ENCODE measurements at places on chromosomes 16 and 17.

DNA sequence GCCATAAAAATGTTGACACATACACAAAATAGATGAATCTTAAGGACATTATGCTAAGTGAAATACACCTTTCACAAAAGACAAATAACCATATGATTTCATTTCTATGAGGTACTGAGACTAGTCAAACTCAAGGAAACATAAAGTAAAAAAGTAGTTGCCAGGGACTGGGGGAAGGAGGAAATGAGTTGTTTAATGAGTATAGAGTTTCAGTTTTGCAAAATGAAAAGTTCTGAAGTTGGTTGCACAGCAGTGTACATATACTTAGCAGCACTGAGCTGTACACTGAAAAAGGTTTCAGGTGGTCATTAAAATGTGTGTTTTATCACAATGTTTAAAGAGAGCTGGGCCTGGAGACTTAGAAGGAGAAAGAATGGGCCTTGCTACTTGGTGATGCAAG lies 4.7 kb upstream of the SLC13A2 start:
- no peak for DNase-seq

DNA sequence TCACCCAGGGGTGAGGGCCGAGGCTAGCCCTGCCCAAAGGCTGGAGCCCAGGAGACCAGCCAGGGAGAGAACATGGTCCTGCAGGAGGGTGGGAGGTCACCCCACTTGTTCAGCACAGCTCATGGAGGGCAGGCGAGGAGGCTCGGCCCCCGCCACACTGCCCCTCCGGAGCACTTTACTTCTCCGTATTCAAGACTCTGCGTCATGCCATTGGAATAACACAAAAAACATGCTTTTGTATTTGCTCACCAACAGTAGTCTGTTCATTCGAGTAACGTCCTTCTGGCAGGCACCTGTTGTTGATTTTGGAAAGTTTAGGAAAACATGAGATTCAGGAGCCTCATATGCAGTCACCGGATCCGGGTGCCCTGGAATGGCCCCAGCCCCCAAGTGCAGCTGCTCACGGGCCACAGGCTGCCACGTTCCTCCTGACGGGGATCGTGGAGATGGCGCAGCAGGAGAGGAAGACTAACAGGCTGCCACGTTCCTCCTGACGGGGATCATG lies 81.1 kb upstream of the DNAH17 start:
- no peak for DNase-seq

DNA sequence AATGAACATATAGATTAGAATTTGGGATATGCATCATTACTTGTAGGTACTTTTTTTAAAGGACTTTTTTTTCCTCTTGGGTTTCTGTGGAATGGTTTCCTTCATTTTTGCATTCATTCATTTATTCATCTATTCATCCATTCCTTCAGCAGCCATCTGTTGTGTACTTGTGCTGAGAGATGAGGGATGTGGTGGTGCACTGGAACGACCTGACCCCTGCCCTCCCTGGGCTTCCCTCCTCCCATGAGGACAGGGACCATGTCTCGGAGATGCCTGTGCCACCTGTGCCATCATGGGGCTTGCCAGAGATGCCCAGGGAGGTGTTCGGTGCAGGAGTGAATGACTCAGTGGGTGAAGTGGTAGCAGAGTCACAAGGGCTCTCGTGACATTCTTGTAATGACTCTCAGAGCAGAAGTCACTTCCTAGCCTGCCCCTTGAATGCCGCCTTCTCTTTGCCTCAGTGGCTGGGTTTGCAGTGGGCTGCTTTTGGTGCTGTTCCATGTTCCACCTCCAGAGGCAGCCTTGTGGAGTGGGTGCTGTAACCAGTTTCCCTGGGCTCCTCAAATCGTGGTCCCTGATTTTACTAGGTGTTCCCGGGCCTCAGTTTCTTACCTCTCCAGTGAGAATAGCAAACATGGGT lies 43.9 kb downstream of the CLEC16A start:
- no peak for DNase-seq

DNA sequence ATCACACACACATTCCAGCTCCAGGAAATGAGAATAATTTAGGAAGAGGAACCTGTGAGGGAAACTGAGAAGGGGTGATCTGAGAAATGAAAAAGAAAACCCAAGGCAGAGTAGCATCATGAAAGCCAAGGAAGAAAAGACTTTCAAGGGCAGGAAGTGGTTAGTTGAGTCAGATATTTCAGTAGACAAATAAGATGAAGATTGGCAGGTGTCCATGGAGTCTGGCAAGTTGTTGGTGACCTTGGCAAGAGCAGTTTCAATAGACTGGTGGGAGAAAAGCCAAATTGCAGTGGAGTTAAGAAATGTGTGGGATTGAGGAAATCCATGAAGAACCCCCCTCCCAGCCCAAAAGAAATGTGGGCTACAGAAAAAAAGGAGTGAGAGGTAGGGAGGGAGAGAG lies 10.7 kb downstream of the GNAO1 start:
- peak; percentile 64 for DNase-seq

- no peak for DNase-seq
Measured at GRCh38 chr16:4351880-4352279, 759 bp upstream of the PAM16 start.

GRCh38 chr17:15278924-15279477 lies 13.9 kb upstream of the PMP22 start:
- no peak for DNase-seq

GRCh38 chr17:182050-182751 lies 751 bp upstream of the DOC2B start:
- DNase-seq: no peak

DNA sequence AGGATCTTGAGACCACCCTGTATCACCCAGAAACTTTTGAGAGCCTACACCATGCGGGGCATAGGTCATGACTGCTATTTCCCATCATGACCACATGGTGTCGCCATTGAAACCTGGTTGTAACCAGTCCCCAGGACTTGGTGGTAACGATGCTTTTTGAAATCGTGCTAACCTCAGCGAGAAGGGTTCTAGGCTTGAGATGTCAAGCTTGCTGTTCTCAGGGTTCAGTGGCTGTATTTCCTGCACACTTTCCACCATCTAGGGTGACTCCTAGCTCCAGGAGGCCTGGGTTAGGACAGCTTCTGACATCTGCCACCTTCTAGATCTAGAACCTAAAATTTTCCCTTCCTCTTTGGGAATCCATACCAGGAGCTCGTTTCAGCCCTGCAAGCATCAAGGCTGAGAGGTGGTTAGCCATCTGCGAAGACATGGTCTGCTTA lies 13.0 kb upstream of the SPNS3 start:
- peak; percentile 61 for DNase-seq

DNA sequence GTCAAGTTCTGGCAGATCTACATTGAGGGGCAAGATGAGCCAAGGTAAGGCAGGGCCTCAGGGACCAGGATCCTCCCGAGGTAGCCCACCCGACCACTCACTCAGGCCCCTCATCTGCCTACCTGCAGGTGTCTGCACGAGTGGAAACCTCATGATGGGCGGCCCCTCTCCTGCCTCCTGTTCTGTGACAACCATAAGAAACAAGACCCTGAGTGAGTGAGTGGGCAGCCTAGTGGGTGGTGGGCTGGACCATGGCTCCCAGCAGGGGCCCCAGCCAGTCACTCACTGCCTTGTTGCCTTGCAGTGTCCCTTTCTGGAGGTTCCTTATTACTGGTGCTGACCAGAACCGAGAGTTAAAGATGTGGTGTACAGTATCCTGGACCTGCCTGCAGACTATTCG lies 5.4 kb downstream of the EDC4 start:
- DNase-seq: no peak

GRCh38 chr16:72846594-72846993 lies 201.3 kb downstream of the ZFHX3 start:
- DNase-seq: no peak

GRCh38 chr16:23145608-23146007 lies 3.6 kb downstream of the USP31 start:
- no peak for DNase-seq

GRCh38 chr16:83574388-83574787 lies 233.4 kb upstream of the HSBP1 start:
- DNase-seq: no peak

DNA sequence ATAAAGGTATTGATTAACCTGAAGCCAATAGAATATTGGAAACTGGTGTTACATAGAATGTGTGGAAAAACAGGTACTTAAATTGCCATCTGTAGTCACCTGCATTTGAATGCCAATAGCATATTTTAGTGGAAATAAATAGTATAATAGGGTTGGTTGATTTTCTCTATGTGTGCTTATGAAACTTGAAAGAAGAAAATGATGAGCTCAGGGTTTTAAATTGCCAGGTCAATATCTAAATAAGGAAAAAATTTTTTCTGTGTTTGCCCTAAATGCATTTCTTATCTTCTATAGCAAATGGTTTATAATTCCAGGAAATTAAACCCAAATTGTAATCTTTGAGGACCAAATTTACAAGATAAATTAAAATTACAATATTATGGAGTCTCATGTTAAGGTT lies 626.6 kb downstream of the CDH8 start:
- DNase-seq: no peak

- DNase-seq: no peak
Measured at GRCh38 chr17:47621293-47622179, 28.2 kb upstream of the KPNB1 start.

GRCh38 chr17:76792348-76792747 lies 54.4 kb downstream of the MFSD11 start:
- no peak for DNase-seq

DNA sequence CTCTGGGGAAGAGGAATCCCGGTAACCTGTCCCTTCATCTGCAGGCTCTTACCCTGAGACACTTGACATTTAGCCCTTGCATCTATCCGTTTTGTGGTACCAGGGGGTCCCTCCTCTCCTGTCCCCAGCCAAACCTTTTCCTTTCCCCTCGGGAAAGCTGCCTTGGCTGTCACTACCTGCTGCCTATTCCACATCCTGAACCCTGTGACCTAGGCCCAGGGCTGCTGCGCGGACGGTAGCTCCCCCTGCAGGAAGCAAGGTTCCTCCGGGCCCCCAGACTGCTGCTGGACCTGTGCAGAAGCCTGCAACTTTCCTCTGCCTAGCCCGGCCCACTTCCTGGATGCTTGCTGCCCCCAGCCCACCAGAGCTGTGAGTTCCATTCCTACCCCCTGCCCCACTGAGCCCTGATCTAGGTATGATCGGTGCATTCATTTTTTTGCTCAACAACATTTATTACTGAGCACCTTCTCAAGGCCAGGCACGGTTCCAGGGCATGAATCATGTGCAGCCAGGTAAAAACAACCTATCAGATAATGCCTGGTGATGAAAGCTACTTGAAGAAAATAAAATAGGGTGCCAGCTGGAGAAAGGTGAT lies 10.5 kb upstream of the ALDOA start:
- DNase-seq: no peak

DNA sequence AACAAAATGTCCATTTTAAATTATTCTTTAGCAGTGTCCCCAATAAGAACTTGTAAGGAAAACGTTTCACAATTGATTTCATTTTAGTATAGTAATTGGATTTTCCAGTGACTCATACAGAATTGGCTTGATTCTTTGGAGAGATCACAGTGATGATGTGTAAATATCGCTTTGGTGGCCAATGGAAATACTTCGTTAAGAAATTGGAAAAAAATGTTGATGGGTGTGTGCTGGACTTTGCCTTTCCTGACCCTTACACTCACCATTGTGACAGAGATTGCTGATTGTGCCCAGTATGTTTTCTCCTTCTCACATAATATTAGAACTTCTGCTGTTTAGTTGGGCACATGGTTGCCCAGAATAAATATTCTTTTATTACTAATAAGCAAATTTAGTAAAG lies 7.4 kb upstream of the EFCAB13 start:
- no peak for DNase-seq

DNA sequence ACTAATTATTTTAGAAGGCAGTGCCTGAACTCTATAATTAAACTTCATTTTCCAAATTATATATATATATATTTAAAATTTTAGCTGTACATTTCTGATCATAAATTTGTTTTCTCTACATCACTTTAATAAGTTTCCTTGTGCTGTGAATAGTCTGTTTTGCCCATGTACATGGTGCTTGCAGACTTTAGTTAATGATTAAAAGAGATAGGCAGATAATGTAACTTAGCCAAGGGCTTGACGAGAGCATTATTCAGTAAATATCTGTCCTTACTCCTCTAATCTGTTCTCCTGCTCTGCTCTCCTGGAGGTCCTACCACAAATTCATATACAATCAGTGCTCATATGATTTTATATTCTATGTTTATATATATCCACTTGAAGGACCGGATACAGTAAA lies 595.2 kb upstream of the KIF2B start:
- DNase-seq: no peak

DNA sequence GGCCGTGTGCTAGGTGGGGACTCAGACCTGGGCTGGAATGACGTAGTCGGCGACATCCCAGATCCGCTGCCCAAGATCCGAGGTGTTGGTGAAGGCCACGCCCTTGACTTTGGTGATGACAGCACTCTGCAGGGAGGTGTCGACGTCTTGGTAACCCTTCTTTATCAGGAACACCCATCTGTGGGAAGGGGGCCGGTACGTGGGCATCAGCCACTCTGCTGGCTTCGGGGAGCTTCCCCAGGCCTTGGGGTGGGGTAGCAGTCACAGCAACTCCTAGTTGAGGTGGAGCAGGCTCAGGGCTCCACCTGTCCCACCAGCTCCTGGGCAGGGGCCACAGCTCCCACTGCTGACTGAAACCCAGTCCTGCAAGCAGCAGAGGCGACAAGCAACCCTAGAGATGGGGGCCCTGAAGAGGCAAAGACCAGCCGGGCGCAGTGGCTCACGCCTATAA lies 4.3 kb downstream of the P2RX5 start:
- DNase-seq: peak; percentile 45

DNA sequence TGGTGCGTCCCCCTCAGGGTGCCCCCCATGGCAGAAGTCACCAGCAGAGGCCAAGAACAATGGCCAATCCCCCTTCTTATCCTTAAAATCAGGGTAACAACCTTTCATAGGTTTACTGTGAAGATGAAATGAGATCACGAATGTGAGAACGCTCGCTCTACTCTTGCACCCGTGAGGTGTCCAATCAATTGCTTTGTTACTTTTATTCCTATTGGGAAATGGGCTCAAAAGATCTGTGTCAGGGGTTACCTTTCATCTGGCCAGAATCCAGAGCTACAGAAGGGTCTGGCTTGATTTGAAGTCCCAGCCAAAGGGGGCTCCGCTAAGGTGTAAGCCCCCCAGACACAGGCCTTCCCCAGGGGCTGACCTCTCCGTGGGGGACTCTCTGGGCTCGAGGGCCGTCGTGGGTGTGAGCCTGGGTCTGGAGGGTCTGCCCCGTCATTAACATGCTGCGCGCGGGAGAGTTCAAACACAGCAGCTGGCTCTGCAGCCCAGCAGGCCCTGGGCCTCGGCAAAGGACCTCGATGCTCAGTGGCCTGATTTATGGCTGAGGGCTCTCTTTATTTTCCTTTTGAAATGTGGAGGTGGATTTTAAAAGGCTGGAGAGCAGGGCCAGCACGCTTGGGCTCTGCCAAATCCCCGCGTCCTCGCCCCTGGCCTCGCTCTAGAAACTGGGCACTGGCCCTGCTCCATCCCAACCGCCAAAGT lies 10.4 kb downstream of the ABR start:
- no peak for DNase-seq

DNA sequence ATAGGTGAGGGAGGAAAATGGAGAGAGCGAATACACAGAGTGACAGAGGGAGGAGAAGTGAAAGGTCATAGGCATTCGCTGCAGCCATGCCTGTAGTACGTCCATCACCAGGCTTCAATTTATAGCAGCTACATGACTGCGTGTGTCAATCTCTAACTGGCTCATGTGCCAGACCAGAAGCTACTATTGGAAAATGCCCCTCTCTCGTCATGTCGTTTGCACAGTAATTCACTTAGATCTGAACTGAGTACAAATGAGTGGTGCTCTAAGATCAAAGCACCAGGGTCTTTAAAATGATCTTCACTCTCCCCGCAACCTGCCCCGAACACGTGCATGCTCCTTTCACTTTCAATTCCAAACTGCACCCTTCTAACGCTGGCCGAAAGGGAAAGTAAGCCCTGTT lies 51.3 kb downstream of the ADCY9 start:
- peak; percentile 51 for DNase-seq
